CD4-positive, alpha-beta T cell (primary cell): ENCODE measurements at places on chromosomes 6 and 20.

DNA sequence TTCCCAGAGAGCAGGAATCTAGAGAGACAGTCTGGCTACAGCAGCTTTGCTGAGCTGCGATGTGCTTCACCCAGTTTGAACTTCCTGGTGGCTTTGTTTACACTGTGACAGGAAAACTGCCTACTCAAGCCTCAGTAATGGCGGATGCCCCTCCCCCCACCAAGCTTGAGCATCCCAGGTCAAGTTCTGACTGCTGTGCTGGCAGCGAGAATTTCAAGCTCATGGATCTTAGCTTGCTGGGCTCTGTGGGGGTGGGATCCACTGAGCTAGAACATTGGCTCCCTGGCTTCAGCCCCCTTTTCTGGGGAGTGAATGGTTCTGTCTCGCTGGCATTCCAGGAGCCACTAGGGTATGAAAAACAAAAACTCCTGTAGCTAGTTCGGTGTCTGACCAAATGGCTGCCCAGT is 91.0 kb upstream of the ESR1 start:
- peak overlapping the region; percentile 36 for H3K27ac ChIP-seq
- H3K4me1 ChIP-seq = peaks cover 13% of the 10 kb centered on the region
- H3K4me3 ChIP-seq = peak overlapping the region; percentile 3
- H3K27me3 ChIP-seq = no peaks in the 10 kb centered on the region
- peak; percentile 20 for DNase-seq

DNA sequence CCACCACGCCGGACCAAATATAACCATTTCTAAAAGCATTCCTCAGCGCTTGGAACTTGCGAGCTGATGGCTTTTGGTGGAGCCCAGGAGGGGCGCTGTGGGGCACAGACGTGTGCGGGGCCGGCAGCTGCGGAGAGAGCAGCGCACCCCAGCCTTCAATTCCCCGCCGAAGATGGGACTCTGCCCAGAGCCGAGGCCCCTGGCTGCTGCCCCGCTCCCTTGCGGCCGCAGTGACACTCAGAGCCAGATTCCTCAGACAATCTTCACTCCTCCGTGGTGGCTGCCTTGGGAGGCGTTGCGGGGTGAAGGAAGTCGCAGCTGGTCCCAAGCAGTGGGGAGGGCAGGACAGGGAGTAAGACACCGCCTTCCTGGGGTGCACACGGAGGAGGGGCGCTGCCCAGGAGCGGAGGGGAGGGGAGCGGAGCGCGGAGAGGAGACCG is 87.7 kb downstream of the TMEM242 start:
- no peak overlapping the region for H3K27ac ChIP-seq
- no peaks in the 10 kb centered on the region for H3K36me3 ChIP-seq
- H3K4me3 ChIP-seq = peak overlapping the region; percentile 65
- peaks cover 33% of the 10 kb centered on the region for H3K4me1 ChIP-seq
- DNase-seq = peak; percentile 45
- peaks cover 6% of the 10 kb centered on the region for H3K27me3 ChIP-seq

GRCh38 chr6:22350109-22350508 is 53.3 kb upstream of the PRL start:
- H3K27me3 ChIP-seq = no peaks in the 10 kb centered on the region
- H3K27ac ChIP-seq = no peak overlapping the region
- no peak for DNase-seq
- no peak overlapping the region for H3K4me3 ChIP-seq
- no peaks in the 10 kb centered on the region for H3K36me3 ChIP-seq
- no peaks in the 10 kb centered on the region for H3K4me1 ChIP-seq

GRCh38 chr6:146913842-146914488 is 290.3 kb upstream of the STXBP5 start:
- no peaks in the 10 kb centered on the region for H3K4me1 ChIP-seq
- no peak for DNase-seq
- no peak overlapping the region for H3K4me3 ChIP-seq
- H3K27me3 ChIP-seq = no peaks in the 10 kb centered on the region
- no peak overlapping the region for H3K27ac ChIP-seq
- no peaks in the 10 kb centered on the region for H3K36me3 ChIP-seq

DNA sequence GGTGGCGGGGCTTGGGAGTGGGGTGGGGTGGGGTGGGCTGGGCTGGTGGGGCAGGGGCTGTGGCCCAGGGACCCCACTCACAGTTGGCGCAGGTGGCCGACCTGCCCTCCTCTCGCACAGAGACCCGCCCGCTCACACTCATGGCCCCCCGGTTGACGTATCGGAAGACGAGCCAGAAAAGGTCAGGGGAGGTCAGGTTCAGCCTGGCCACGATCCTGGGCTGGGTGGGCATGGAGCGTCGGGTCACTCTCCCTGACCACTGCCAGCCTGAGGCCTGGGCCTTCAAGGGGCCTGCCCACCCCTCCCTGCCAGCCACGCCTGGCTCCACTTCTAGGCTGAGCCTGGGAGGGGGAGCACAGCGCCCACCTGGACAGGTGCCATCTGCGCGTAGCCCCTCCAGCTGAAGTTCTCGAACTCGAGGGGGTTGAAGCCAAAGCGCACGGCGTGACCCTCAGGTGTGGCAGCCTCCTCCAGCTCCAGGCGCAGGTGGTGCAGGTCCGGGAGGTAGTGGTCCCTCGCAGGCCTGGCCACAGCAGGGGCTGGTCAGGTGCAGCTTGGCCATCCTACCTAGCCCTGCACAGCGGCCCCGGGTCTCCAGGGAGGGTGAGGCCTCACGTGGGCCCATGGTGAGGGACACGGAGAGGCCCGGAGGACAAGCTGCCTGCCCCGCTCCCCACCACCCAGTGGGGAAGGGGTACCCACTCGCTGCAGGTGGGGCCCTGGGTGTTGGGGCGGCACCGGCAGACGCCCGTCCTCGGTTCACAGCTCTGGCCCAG is 31.2 kb downstream of the ADRM1 start:
- H3K4me3 ChIP-seq = no peak overlapping the region
- no peak overlapping the region for H3K27ac ChIP-seq

- no peak for DNase-seq
- no peak overlapping the region for H3K4me3 ChIP-seq
- H3K36me3 ChIP-seq = no peaks in the 10 kb centered on the region
- no peak overlapping the region for H3K27ac ChIP-seq
- no peaks in the 10 kb centered on the region for H3K4me1 ChIP-seq
Measured at GRCh38 chr6:51737580-51738360, 349.6 kb downstream of the PKHD1 start.

DNA sequence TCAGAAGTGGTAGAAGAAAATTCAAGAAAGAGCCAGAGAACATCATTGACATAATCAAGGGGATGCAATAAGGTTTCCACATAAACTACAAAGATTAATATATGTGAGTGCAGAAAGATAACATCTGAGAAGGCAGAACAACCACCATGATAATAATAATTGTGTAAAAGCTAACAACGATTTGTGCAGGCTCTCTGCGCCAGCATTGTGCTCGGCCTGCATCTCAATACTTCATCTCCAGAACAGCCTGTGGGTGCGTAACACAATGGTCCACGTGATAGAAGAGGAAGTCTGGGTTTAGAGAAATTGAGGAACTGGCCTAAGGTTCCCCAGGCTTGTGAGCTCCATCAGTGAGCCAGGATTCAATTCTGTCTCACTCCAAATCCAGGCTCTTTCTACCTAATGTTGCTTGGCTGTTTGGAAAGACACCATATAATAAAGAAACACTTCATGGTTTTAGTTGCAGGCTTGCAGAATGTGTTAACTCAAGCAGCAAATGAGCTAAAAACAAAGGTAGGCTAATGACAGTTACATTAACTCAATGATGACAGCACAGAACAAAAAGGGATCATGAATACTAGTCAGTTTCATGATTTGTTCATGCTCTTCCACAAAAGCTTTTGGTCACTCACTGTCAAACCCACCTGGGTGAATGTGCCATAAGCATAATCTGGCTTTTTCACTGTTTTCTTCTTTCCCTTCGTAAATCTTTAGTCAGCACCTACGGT is 71.2 kb downstream of the LY86 start:
- H3K4me3 ChIP-seq = no peak overlapping the region
- no peaks in the 10 kb centered on the region for H3K27me3 ChIP-seq
- no peak for DNase-seq
- no peaks in the 10 kb centered on the region for H3K36me3 ChIP-seq

GRCh38 chr6:38034274-38034914 is 214.9 kb downstream of the ZFAND3 start:
- no peak overlapping the region for H3K27ac ChIP-seq
- H3K36me3 ChIP-seq = no peaks in the 10 kb centered on the region
- H3K4me1 ChIP-seq = no peaks in the 10 kb centered on the region
- H3K4me3 ChIP-seq = no peak overlapping the region

GRCh38 chr6:106974336-106974998 is at the start of gene CD24:
TSS of gene CD24 (minus strand) at chr6:106974729. CDS start at chr6:106974646, 83 bp downstream.
- no peaks in the 10 kb centered on the region for H3K36me3 ChIP-seq
- peak within 1 kb of the TSS; percentile 33 for H3K4me3 ChIP-seq
- peaks cover 27% of the 10 kb centered on the region for H3K27me3 ChIP-seq
- DNase-seq = no peak
- H3K4me1 ChIP-seq = peaks cover 21% of the 10 kb centered on the region

DNA sequence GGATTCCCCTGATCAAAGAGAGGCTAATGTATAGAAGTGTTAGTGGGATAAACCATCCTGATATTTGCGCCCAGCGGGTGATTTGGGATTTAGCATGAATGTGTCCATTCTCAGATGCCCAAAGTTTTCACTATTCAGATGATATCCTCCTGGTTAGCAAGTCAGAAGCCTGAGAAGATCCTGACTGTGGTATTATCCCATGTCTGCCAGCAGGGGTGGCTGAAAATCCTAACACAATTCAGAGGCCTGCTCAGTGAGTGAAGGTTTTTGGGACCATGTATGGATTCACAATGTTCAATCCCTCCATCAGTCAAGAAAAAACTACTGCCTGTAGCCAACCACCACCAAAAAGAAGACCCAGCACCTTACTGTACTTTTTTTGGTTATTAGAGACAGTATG is 34.1 kb upstream of the SPACA1 start:
- no peaks in the 10 kb centered on the region for H3K27me3 ChIP-seq
- H3K36me3 ChIP-seq = no peaks in the 10 kb centered on the region
- DNase-seq = no peak
- peak overlapping the region; percentile 71 for H3K27ac ChIP-seq
